ENCODE measurements at places on chromosomes 11 and 22.

DNA sequence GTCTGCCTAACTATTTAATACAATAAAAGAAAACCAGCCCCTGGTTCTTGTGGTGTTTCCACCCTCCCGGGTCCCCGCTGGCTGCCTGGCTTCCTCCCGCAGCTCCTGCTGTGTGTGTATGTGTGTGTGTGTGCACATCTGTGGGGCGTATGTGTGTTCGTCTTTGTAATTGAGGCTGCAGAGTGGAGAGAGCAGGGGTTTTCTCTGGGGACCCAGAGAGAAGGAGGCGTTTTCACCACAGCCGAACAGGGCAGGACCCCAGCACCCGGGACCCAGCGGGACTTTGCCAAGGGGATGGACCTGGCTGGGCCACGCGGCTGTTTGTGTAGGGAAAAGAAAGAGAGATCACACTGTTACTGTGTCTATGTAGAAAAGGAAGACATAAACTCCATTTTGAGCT lies 42.7 kb downstream of the IGLL1 start:
- no peak for DNase-seq

- no peak for DNase-seq
Observed at GRCh38 chr22:35452351-35452781, 52.4 kb downstream of the MCM5 start.

DNA sequence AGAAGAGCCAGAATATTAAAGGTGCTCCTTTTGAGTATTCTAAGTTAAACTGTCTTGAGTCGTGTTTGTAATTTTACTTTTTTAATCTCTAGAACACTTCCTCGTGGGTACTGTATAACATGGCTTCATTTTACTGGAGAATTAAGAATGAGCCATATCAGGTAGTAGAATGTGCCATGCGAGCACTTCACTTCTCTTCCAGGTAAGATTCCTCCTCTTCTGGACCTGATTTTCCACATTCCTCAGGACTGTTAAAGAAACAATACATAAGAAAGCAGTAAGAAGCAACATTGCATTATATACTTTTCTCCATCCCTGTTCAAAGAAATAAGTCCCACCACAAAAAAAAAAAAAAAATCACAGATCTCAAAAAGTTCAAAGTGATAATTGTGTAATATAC lies 37.9 kb downstream of the TTC17 start:
- no peak for DNase-seq

- DNase-seq = no peak
Observed at GRCh38 chr11:7612661-7613393, 60.5 kb downstream of the CYB5R2 start.

- DNase-seq = no peak
Observed at GRCh38 chr22:36377022-36377631, 10.6 kb downstream of the MYH9 start.

DNA sequence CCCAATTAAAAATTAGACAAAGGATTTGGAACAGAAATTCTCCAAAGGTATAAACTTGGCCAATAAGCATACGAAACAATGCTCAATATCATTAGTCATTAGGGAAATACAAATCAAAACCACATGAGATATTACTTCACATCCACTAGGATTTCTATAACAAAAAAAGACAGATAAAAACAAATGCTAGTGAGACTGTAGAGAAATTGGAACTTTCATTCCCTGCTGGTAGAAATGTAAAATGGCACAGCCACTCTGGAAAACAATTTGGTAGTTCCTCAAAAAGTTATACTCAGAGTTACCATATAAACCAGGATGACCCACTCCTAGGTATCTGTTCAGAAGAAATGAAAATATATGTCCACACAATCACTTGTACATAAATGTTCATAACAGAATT lies 71.6 kb downstream of the RPL27A start:
- no peak for DNase-seq

GRCh38 chr22:45908961-45909360 lies 68.0 kb downstream of the WNT7B start:
- DNase-seq = no peak

GRCh38 chr22:19440411-19441195 lies 6.9 kb downstream of the C22orf39 start:
- DNase-seq = no peak

DNA sequence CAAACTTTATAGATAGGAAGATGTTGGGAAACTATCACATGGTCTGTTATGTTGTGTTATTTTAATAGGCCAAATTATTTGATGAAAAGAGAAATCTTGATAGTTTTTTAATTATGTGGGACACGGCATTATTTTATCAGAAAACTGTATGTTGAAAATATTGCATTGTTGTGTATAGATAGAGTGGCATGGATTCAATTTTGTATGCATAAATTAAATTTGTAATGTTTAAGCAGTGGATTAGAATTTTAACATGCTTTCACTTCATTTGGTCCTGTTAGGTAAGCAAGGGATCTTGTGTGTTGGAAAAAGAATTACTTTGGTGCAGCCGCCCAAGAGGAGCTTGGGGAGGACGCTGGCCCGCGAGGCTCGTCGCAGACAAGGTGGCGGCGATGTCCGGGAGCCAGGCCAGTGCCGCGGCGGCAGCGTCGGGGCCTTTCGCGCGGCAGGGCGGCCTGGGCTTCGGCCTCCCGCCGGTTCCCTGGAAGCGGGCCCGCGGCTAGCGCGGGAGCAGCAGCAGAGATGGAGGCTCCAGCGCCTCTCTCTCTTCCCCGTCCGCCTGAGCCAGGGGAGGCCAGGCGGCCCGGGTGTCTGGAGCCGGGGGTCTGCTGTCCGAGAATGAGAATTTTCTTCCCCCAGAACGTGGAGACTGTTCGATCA lies 82.7 kb downstream of the GGT1 start:
- DNase-seq = no peak
